ENCODE measurements at places on chromosomes 5 and 9.

- no peak for DNase-seq
These were observed 25.3 kb downstream of the FAM240B start for GRCh38 chr9:38694676-38695075.

DNA sequence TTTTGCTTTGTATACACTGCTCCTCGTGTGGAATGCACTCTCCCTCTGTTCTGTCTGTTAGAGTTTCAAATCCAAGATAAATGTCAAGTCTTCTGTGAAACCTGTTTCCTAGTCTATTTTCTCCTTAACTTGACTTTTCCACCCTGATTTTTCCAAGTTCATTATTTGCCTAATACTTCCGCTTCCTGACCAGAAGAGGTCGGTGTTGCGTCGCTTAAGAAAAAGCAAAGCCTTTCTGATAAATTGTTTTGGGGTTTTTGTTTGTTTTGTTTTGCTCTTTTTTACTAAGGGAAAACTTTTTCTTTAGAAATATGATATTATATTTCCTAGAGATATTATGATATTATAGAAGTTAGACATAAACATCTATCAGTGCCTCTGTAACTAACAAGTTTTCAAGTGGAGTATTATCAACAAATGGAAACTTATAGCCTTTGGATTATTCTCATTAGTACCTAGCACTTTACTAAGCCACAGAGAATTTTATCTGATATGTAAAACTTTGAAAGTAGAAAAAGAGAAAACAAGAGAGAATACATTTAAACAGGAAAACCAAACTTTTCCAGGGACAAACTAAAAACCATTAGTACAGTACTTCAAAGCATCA lies 55.8 kb downstream of the PHAX start:
- DNase-seq = peak; percentile 23

DNA sequence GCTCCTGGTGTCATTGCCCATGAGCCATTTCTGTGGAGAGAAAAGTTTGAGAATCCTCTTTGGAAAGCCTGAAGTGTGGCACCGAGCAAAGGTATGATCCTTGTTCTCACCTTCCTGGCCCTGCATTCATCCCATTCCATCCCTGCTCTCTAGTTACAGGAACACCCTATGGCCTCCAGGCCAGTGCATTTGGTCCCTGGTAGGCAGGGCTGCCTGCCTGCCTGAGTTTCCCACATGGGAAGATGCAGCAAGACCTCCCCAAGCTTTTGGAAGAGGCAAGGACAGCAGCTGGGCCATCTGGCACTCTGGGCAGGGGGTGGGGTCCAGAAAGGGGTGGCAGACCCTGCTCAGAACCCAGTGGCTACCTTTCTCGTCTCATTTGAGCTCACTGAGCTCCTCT lies 24.5 kb downstream of the IGIP start:
- no peak for DNase-seq

GRCh38 chr5:134140530-134141201 lies 26.2 kb downstream of the TCF7 start:
- peak; percentile 74 for DNase-seq

- DNase-seq = no peak
These were observed 128.7 kb downstream of the SPOCK1 start for GRCh38 chr5:137370096-137371071.

DNA sequence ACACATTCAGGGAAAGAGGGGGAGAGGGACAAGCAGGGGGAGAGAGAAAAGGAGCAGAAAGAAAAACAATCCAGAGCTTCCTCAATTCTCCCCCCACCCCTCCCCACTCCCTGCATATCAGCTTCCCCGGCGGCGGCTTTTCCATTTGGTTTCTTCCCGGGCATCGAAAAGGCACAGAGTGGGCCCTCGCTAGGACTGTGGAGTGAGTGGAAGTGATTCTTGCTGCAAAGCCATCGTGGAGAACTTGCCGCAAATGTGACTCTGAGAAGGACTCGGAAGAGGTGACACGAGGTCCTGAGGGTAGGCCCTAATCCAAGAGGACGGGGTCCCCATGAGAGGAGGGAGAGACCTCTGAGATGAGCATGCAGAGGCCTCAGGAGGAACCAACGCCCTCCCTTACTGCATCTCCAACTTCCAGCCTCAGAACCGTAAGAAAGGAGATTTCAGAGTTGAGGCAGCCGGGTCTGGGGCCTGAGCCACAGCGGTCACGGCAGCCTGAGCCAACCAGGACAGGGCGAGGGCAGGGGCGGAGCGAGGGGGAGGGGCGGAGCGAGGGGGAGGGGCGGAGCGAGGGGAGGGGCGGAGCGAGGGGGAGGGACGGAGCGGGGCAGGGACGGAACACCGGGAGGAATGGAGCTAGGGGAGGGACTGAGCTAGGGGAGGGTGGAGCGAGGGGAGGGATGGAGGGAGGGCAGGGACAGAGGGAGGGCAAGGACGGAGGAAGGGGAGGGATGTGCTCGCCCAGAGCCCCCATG lies 21.2 kb upstream of the SARDH start:
- no peak for DNase-seq

GRCh38 chr5:17224858-17225511 lies 7.6 kb downstream of the BASP1 start:
- DNase-seq = no peak

DNA sequence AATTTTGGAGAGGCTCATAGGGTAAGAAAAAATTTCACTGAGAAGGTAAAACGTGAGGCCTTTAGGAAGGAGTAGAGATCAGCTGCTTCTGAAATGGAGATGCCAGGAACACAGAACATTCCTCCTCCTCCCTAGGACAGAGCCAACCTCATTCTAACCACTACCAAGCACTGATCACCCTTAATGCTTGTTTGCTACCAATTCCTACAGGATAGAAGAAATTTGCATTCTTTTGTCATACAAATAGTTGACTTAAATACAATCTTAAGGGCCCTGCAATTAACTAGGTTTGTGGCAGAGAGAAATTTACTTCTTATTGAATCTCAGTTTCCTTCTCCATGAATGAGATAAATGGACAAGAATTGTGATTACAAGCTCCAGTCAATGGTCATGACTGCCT lies 780.2 kb upstream of the WWC1 start:
- no peak for DNase-seq

- DNase-seq = no peak
These were observed 2.0 kb upstream of the RNU6ATAC start for GRCh38 chr9:134166374-134166773.

DNA sequence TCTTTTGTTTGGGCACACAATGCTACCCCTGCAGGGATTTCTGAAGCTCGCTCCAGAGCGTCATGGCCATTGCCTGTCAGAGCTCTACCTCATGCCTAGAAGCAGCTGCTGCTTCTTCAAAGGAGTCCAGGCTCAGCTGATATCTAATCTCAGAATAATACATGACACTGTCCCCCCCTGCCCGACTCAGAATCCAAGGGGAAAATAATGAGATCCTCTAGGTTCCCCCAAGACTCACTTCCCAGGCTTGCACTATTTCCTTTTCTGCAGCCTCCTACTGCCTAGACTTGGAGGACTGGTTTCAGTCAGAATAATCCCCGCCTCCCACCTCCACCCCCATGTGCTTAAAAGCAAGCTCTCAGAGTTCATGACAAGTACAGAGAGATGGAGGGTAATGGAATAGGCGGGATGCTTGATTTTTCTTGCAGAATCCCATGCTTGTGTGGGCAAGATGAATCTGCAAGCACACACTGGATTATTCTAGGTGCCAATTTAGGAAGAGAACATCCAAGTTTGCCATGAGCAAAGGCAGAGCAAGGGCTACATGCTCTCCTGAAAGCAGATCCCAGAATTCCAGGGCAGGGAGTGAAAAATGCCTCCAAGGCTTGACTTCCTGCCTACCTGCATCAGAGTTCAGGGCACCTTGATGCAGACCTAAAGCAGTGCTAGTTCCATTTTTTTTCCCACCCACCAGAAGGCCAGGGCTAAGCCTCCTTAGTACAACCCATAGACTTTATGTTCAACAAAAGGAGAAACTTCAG lies 97.4 kb upstream of the IFNK start:
- DNase-seq = no peak

DNA sequence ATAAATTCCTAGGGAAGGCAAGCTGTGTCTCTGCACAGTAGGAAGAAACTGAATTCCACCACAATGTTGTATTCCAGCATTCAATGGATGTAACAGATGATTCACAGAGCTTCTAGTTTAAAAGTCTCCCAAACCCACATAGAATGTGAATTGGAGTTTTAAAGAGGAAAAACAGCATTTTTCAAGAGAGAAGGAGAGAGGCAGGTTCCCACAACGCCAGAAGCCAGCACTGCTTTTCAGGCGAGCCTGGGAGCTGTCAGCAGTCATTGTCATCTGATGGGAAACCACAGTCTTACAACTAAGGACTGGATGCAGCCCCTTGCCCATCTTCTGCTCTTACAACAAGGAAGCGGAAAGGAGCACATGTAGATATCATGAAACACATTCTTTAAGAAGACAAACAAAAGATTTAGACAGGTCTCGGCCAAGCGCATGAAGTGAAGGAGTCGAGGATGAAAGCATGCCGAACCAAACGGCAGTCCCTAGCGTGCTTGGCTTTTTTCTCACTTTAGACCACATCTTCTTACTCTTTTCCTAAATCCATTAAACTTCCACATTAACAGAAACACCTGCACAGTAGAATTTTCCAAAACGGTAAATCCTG lies 638 bp downstream of the DIRAS2 start:
- no peak for DNase-seq

- no peak for DNase-seq
These were observed 30.0 kb upstream of the ADRA1B start for GRCh38 chr5:159886296-159886695.

DNA sequence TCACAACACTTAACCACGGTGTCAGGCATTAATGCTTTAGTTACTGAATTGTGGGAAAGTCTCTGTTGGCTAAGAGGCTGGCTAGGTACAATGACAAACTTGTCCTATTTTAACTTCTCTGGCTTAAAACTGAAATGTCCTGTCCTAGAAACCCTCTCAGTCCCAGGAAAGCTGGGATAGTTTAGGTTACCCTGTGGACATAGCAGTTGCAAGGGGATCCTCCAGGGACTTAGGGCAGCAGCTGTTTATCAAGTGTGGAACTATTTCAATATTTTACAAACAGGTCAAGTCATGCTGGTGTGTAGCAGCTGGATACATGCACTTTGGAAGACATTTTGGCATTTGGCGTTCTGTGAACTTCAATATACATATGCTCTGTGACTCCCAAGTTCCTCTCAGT lies 95.0 kb upstream of the ARRDC3 start:
- no peak for DNase-seq

DNA sequence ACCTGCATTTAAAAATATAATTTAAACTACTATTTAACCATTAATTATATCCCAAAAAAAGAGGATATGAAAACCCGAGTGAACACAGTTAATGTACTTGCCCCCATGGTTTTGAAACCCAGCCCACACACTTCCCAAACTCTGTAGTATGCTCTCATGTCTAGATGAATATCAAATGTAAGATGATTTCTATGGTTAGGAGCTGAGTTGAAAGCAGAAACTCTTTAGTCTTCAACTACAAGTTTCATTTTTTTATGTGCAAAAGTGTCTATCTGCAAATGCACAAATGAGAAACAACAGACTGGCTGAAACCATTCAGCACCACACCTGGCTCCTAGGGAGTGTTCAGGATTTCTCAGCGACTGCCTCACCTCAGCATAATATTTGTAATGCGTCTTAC lies 183.3 kb downstream of the SEMA5A start:
- no peak for DNase-seq

DNA sequence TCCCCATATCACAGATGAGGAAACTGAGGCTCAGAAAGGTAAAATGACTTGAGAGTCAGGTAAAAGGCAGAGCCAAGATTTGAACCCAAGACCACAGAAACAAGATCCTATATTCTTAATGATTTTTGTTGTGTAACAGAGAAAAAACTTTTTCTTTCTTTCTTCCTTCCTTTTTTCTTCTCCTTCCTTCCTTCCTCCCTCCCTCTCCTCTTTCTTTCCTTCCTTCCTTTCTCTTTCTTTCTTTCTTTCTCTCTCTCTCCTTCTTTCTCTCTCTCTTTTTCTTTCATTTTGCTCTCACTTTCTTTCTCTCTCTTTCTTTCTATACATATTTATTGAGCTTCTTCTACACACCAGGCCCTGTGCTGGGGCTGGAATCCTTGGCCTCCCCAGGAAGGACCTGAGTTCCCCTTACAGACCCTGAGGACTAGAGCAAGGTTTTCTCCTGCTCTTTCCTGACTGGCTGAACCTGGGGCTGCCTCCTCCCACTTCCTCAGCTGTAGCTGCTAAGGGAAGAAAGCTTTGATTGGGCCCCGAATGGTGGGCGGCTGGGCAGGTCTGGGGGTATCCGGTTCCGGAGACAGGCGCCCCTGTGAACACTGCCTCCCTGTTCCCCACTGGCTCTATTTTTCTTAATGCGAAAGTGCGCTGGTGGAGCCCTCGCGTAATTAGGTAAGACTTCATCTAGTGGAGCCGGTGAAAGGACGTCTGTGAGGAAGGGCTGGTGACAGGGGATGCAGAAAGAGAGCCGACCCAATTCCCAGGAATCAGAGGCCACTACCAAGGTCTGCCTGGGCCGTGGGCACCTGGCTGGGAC lies 27.4 kb upstream of the KIF12 start:
- DNase-seq = no peak

DNA sequence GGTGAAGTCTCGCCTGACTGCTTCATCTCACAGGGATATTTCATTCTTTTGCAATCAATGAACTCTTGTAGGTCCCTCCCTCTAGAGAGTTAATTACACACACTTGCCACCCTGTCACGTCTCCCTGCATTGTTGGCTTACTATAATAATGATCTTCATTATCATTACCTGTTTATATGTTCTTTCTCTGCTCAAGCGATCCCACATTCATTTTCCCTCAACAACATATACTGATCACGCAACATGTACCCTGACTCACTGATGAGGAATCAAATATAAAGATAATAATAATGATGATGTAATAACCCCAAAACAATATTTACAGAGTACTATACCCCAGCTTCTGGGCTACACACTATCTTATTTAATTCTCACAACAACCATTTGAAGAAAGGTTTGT lies 88.5 kb downstream of the FEM1C start:
- DNase-seq = no peak

- DNase-seq = no peak
These were observed 159.7 kb upstream of the TLX3 start for GRCh38 chr5:171149333-171149732.

DNA sequence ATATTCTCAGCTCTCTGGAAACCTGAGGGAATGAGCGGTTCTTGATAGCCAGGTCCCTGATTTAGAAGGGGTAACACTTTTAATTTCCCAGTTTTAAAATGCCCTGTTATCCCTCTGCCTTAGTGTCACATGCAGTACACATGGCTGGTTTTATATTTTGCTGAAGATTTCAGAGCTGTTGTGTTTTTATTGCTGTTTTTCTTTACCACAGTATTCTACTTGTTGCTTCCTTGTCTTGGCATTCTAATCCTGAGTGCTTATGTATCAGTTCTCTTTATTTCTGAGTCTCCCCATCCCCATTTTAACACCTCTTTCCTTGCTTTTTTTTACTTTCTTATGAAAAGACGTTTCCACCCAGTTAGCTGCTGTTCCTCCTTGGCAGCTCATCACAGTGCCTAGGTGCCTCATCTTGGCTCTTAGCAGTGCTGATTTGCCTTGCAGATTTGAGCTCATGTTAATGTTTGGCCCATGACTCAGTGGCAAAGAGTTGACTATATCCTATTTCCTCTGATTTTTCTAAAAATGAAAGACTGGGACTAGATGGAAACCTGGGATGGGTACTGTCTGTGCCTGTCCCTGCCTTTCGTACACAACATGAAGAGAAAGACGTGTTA lies 3.7 kb downstream of the MTRR start:
- DNase-seq = no peak
